Left renal cortex interstitium (tissue), 4 donors: ENCODE measurements at places on chromosomes 3 and 15. TPM values are rescaled to one million over a fixed set of nuclear protein-coding genes. Genes with fewer than 3 reads are reported as not detected.
A peak's percentile ranks its signal among the peaks of the same experiment; 100 is the strongest.

DNA sequence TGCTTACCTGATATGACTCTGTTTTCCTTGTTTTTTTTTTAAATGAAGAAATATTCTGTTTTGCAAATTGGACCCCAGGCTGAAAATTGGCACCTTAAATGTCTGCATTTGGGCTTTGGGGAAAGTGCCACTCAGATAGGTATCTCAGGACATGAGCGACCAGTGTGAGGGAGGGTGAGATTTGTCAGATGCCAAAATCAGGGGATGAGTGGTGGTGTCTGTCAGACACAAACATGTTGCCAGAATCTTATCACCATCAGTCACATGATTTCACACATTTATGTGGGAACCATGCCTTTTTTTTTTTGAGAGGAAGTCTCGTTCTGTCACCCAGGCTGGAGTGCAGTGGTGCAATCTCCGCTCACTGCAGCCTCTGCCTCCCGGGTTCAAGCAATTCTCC is 75.6 kb upstream of the OSBPL11 start:
- DNase-seq, result no peak

GRCh38 chr3:182438398-182438797 is 354.9 kb upstream of the ATP11B start:
- DNase-seq, result no peak

DNA sequence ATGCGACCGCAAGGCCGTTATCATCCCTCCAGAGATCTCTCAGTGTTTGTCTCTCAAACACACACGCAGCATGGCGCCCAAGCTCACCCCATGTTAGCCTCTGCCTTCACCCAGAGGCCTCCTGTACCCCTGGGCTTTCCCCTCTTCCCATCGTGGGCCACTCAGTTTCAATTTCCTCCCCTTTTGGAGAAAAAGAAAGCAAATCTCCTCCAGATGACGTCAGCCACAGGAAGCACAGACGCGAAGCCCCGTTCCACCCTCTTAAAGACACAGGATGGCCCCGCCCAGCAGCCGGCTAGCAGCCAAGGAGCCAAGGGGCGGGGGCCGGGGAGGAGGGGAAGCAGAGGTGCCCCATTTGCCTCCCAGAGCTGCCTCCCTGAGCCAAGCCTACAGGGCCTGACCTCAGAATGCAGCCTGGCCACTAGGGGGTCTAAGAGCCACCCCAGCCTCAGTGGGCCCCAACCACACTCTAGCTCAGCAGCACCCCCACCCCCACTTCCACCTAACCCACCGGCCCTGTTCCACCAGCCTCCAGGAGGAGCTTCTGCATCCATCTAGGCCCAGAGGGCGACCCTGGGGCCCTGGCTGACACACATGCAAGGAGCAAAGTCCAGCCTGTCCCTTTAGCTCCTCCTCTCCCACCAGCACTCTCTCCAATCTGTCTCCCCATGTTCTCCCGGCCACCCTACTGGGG is 26.5 kb downstream of the ATRIP start:
- peak; percentile 84 for DNase-seq

DNA sequence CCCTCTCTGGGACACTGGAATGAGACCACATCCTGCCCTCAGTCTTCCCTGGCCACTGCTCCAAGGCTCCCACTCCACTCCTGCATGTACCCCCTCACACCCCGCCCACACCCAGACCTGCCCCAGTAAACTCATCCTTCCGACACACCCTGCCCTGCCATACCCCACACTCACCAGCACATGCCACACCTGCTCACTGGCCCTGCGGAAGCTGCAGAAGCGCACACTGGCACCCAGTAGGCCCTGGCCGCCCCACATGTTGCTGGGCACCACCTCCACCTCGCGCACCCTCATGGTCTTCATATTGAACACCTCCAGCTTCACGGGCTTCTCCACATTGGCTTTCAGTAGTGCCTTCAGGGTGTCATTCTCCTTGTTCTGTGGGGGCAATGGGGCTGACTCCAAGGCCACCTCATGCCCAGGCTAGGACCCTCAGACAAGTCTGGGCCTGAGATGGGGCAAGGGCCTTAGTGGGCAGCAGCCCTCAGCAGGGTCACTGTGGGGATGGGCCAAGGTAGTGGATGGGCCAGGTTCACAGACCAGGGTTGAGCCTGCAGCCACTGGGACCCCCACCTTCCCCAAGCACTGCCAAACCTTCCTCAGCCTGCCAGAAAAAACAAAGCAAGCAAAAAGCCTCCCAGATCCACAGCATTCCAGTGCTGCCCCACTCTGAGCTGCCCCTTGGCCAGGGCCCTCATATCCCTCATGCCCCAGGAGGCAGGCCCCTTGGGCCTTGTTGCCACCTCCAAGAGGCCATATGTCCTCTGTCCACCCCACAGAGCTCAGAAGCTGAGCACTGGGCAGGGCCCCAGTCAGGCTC is 4.7 kb downstream of the GORASP1 start:
- no peak for DNase-seq

GRCh38 chr3:191376516-191377141 is 46.3 kb upstream of the UTS2B start:
- DNase-seq, result no peak

DNA sequence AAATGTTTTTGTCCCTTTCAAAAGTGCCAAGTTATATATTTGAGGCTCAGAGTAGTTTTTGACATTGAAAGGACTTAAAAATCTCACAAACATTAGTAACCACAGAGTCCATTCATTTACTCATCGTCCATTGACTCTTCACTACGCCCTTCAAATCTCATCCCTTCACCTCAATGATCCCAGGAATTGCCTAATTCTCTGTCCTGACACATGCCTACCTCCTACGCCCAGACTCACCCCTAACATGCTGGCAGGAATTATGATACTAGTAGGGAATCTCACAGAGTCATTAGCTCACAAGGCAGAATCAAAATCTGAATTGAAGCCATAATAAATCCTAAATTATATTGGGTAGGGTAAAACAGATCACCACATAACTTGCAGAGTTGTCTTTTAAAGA is 410.1 kb downstream of the RAP2B start:
- no peak for DNase-seq

Gene TRPM1
- polyA plus RNA-seq, result 0.29 TPM

Gene MYZAP
- 5.4 TPM for polyA plus RNA-seq
